ENCODE measurements at places on chromosomes 4 and X. TPM values are rescaled to one million over a fixed set of nuclear protein-coding genes. Genes with fewer than 3 reads are reported as not detected.
A peak's percentile ranks its signal among the peaks of the same experiment; 100 is the strongest.

The FGF13 gene
- polyA plus RNA-seq, result 2.4 TPM

DNA sequence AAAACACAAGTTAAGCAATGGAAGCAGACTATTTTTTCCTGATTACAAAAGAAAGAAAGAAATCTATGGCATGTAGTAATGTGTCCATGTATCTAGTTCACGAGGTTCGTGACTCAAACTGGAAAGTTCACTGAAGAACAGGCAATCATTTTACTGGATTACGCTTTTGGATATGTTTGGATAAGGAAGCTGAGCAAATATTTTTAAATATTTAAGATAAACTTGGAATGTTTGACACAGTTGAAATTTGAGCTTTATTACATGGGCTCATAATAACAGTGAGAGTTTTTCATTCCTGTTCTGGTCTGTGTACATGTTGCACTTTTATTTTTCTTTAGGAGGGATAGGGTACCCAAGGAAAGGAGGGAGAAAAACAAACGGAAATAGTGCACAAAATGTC lies 244.2 kb upstream of the GK2 start:
- DNase-seq, result no peak

The PHKA1 gene
- polyA plus RNA-seq, result 14.1 TPM

GRCh38 chr4:186109245-186109644 lies 4.7 kb downstream of the FAM149A start:
- DNase-seq, result no peak

DNA sequence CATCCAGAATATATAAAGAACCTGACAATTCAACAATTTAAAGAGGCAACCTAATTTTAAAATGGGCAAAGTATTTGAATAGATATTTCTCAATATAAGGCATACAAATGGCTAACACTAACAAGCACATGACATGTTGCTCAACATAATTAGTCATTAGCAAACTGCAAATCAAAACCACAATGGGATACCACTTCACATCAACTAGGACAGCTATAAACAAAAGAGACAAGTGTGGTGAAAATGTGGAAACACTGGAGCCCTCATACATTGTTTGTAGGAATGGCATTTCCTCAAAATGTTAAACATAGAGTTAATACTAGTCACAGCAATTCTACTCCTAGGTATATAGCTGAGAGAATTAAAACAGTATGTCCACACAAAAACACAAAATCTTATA lies 96.7 kb downstream of the CORIN start:
- no peak for DNase-seq

GRCh38 chrX:109140463-109140862 lies 341.4 kb downstream of the GUCY2F start:
- DNase-seq, result no peak

GRCh38 chr4:83174844-83175414 lies 60.4 kb upstream of the PLAC8 start:
- no peak for DNase-seq

The PLP1 gene
- 4.2 TPM for polyA plus RNA-seq

DNA sequence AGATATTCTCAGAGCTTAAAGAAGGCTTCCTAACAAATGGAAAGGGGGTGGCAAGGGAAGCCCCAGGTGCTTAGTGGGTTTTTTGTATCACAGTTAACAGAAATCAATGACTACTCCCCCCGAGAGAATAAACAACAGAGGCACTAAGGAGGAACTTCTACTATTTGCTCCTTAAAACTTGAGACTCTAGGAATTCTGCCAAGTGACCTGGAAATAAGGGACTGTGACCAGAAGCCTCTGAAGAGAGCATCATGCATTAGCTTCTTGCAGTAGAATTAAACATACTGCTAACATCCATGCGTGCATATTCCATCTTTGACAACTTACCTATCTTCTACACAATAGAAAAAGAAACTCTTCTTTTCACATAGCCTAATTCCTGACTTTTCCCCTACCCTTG lies 86.8 kb downstream of the CAMK2D start:
- DNase-seq, result no peak

- no peak for DNase-seq
These were observed 676.1 kb upstream of the ATOH1 start for GRCh38 chr4:93152491-93152890.

DNA sequence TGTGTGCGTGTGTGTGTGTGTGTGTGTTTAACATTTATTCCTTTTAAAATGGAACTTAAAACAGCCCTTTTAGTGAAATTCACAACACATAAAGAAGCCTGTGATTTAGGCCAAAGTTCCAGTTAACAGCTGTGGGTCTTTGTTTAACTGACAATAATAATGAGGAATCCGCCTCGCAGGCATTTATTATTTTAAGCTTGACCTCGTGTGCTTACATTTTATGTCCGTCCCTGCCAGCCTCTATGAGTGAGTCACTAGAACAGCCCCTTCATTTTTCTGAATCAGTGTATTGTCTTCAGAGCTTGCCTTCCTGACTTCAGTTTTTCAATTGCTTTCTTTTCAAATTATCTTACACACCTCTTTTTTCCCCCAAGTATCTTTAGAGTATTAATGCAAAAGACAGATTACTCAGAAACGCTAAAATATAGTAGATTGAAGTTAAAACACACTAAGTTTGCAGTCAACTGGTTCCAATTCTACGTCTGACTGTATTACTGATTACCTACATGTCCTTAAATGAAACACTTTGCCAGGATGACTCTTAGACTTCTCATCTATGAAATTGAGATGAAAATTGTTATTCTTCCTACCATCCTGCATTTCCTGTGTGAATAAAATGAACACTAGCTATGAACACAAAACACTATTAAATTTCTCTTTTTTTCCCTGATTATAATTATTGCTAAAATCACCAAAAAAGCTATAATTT lies 319.6 kb upstream of the HS3ST1 start:
- no peak for DNase-seq

GRCh38 chr4:49000806-49001205 lies 14.7 kb downstream of the CWH43 start:
- no peak for DNase-seq

- no peak for DNase-seq
These were observed 45.3 kb upstream of the PGRMC1 start for GRCh38 chrX:119190831-119191230.

GRCh38 chr4:175646802-175647201 lies 165.3 kb downstream of the GPM6A start:
- DNase-seq, result no peak

DNA sequence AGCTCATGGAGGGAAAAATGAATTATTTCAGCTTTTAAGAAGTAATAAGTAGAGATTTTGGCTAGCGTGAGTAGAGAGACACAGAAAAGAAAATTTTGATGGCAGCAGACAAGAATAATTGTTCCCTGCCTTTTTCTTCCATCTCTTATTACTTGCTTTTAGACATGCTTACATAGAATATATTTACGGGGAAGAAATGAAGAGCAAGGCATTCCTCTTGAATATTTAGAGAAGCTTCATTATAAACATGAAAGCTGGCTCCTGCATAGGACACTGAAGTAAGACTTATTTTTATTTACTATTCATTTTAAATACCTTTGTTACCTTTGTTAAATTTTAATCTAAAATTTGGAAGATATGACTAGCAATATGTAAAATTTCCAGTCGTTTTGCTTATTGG lies 32.2 kb downstream of the DCK start:
- DNase-seq, result no peak

The SMIM10L2A gene
- polyA plus RNA-seq, result 0.55 TPM

The METTL14 gene
- polyA plus RNA-seq, result 17.2 TPM

DNA sequence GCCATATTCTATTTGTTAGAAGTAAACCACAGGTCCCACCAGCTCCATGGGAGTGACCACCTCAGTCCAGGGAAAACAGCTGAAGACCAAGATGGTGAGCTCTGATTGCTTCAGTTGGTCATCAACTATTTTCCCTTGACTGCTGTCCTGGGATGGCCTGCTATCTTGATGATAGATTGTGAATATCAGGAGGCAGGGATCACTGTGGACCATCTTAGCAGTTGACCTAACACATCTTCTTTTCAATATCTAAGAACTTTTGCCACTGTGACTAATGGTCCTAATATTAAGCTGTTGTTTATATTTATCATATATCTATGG lies 16.1 kb downstream of the TLR8 start:
- no peak for DNase-seq

The CXCL6 gene
- 10.3 TPM for polyA plus RNA-seq

The COL4A6 gene
- 1.0 TPM for polyA plus RNA-seq

GRCh38 chr4:7705593-7705992 lies 234.1 kb downstream of the AFAP1 start:
- no peak for DNase-seq

The GPR82 gene
- 0.50 TPM for polyA plus RNA-seq

The PCSK1N gene
- 0.55 TPM for polyA plus RNA-seq

The UGT2A1 gene
- 0.21 TPM for polyA plus RNA-seq

- no peak for DNase-seq
These were observed 15.2 kb downstream of the HSD17B11 start for GRCh38 chr4:87375719-87376291.

The RGN gene
- polyA plus RNA-seq, result 2.3 TPM

DNA sequence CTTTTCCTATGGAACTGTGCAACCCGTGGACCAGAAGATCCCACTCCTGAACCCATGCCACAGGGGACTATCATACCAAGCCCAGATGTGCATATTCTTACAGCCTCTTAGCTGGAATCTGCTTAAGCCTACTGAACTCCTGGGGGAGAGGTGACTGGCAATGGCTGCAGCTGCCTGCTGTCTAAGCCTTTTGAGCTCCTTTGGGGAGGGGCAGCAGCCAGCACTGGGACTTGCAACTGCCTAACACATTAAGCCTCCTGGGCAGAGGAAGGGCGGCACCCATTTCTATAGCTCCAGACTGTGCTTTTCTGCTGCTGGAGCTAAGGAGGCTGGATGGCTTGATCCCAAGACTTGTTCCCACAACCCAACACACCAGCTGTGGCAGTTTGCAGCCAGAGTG lies 117.9 kb upstream of the VEGFC start:
- DNase-seq, result no peak

- DNase-seq, result no peak
These were observed 510.4 kb downstream of the MID1IP1 start for GRCh38 chrX:39311646-39312045.

The GAGE2A gene
- 0.14 TPM for polyA plus RNA-seq

The SEPTIN6 gene
- 53.1 TPM for polyA plus RNA-seq

- no peak for DNase-seq
These were observed 875 bp downstream of the LAP3 start for GRCh38 chr4:17577665-17578481.

The POU4F2 gene
- polyA plus RNA-seq, result not detected

The SGMS2 gene
- 1.2 TPM for polyA plus RNA-seq

The RNF4 gene
- polyA plus RNA-seq, result 41.3 TPM

GRCh38 chr4:98653890-98654867 lies 4.2 kb downstream of the TSPAN5 start:
- peak; percentile 33 for DNase-seq

DNA sequence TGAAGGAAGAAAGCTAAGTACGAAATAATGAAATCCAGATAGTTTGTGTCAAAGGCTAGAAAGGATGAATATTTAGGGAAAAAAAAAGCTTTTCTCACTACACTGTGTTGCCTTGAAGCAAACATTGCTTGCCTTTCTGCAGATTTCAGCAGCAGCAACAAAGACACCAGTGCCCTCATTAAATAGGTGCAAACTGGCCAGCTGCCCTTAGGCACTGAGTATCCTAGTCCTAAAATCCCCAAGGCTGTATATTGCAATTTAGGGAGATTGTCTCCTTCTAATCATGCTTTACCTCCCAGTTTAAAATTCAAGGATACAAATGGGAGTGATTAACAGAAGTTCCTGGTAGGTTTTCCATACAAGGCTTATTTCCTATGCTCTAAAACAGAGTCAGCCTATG lies 8.6 kb upstream of the FAT4 start:
- DNase-seq, result no peak

GRCh38 chr4:183299464-183299863 lies 20.6 kb downstream of the CLDN22 start:
- no peak for DNase-seq

- no peak for DNase-seq
These were observed 30.5 kb upstream of the MAGED1 start for GRCh38 chrX:51862920-51863319.

DNA sequence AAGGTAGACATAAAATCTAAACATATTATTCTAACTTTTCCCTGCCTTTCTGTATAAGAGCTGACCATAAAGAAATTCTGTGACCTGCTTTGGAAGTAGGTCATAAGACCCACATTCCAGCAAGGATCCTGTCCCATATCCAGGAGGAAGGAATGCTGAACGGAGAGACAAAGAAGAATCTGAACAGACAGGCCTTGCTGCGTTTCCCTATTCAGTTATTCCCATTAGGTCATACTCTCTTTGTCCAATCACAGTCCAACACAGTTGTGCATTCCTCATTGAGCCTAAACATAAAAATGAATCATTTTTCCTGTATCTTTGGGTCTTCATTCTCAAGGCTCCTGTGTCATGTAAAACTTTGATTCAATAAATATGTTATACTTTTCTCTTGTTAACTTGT lies 287.6 kb upstream of the TAPT1 start:
- DNase-seq, result no peak

- DNase-seq, result no peak
These were observed 128.4 kb upstream of the TBL1X start for GRCh38 chrX:9336456-9336855.

DNA sequence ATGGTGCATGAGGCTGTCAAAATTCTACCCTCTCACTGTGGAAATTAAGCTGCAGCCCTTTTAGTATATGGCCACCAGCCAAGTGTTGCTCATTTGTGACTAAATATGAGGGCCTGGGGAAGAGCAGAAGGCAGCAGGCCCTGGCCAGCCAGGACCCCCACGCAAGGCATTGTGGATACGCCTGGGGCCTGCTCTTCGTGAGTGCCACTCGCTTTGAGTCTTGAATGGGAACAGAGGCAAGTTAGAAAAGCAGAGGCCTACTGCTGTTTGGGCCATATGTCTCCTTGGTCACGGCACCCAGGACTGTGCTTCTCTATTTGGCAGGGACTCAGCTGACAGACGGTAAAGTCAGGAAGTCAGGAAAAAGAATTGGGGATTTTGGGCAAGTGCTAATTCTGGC lies 10.9 kb downstream of the RTL5 start:
- DNase-seq, result no peak

GRCh38 chr4:4862071-4862551 lies 2.6 kb downstream of the MSX1 start:
- DNase-seq, result no peak

- no peak for DNase-seq
These were observed 12.4 kb downstream of the CWH43 start for GRCh38 chr4:48998440-48998839.

The CACNA1F gene
- 1.8 TPM for polyA plus RNA-seq

- no peak for DNase-seq
These were observed 47.4 kb downstream of the NALF2 start for GRCh38 chrX:69551421-69552009.

Measured in thymus (tissue), 14 donors.